ENCODE measurements at places on chromosomes 5 and 9.

DNA sequence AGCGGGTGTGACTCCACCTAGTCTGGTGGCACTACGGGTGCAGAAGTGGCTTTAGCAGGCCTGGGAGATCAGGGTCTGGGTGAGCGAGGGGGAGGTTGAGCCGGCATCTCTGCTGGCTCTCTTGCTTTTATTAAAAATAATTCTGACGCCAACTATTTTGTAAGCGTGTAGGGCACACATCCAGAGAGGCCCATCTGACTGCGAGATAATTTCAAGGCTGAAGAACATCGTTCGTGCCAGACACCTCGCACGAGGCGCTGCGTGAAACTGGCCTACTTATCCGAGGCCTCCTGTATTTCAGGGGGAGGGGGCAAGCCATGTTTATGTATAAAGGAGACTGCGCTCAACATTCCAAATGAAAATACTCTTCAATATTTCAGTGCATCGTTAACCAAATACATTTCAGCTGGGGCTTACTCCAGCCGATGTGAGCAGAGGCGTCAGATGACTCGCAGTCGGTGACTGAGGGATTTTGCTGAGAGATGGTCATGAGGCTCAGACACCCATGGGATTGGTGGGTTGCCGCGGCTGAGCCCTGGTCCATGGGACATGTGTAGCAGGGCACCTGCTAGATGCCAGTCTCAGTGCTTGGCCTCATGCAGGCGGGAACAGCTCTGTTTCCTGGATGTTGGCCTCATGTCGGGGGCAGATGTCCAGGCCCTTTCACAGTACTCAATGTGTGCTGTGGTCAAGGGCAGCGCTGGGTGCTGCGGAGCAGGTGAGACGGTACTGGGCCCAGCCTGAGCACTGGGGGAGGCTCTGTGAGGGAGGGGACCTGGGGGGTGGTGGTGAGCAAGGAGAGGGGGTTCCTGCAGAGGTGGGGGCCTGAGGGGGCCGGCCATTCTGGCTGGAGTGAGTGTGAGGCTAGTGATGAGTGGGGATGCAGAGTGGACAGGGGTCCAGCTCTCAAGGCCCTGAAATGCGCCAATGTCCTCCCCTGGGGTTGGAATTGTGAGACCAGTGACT is 201.5 kb downstream of the DAB2IP start:
- no peak for DNase-seq

DNA sequence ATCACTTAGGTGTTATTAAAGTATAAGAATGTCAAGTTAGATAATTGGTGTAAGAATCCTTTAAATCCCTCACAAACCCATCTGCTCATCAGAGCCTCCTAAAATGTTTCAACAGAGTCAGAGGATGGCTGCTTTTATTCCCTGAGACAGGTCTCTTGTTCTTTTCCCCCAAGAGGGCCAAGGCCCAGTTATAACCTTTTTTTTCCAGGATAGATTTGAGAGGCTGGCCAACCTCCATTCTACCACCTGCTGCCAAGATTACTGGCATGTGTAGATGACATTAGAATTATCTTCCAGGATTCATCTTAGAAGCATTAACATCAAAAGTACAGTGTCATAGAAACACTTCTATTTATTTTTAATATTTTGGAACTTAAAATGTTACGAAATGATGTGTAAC is 305.1 kb downstream of the TRPM3 start:
- DNase-seq: no peak

DNA sequence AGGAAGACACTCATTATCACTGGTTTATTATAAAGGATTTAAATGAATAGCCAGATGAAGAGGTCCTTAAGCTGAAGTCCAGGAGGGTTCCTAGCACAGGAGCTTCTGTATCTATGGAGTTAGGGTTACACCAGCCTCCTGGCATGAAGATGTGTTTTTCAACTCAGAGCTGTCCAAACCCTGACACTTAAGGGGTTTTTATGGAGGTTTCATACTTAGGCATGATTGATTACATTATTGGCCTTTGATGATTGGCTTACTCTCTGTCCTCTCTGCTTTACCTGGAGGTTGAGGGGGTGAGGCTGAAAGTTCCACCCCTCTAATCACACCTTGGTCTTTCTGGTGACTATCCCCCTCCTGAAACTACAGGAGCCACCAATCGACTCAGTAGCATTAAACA is 84.9 kb upstream of the ZNF169 start:
- DNase-seq: no peak

DNA sequence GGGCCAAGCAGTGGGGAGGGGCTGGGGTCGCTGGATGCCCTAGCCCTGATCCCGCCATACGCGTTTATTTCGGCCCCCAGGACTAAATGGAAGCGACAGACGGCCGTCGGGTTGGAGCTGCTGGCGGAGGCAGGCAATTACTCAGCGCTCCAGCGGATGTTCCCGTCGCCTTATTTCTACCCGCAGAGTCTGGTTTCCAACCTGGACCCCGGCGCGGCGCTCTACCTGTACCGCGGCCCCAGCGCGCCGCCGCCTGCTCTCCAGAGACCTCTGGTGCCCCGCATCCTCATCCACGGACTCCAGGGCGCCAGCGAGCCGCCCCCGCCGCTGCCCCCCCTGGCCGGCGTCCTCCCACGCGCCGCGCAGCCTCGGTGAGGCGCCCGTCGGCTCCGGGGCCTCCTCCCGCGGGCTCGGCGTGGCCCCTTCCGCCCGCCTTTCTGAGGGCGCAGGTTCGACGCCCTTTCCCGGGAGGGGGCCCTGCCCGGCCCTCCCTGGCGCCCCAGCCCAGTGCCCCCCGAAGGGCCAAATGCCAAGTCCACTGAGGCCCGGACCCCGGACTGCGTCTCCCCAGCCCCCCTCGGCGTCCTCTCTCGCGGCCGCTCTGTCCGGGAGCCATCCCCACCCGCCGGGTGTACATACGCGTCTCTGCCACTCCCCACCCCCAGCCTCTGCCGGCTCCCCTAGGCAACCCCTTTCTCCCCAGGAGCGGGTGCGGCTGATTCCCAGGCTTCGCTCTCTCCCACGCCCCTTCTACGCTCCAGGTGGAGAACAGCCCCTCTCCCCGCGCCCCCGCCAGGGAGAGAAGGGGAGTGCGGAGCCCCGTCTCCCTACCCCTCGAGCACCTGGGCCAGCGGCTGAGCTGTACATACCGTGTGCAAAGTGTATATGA is 7.0 kb downstream of the BARHL1 start:
- peak; percentile 58 for DNase-seq

GRCh38 chr9:70682298-70682697 is 267.8 kb upstream of the KLF9 start:
- DNase-seq: no peak

GRCh38 chr5:76403766-76404222 is 709 bp downstream of the IQGAP2 start:
- DNase-seq: peak; percentile 58

DNA sequence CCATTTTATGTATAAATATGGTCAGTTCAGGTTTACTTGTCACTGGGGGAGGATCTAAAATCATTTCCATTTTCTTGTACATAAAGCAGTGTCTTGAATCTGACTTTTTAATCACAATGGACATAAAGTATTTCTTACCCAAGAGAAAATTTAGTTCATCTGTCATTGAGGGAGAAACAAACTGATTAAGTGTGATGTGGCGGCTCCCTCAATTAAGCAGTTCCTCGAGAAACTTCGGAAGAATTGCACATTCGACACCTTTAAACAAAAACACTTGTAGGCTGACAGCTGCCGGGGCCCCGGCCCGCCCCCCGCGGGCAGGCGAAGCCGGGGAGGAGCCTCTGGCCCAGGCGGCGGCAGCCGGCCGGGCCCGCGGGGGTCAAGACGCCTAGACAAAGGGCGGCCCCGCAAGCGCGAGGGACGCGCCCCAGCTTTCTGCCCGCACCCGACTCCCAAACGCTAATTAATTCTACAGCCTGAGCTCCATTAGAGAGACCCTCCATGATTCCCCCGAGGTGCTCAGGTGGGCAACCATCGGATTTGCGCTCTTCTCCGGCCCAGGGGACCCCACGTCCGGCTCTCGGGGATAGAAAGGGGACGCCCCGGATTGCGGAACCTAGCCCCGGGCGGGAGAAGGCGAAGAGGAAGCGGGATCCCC is 750 bp downstream of the TRIM36 start:
- peak; percentile 75 for DNase-seq

DNA sequence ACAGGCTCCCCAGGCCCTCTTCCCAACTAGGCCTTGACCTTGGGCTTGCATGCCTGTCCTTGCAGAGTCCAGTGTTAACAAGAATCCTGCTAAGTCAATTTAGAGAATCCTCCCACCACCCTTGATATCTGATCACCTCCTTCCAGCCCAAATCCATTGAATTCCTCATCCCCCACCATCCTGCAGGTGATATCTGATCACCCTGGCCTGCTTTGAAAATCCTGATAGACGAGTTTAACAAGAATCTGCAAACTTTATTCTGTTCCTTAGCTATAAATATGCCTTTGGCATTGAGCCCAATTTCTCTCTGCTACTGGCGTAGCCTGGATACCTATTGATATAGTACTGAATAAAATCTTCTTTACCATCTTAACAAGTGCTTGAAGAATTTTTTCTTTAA is 125.5 kb downstream of the DIRAS2 start:
- peak; percentile 50 for DNase-seq

DNA sequence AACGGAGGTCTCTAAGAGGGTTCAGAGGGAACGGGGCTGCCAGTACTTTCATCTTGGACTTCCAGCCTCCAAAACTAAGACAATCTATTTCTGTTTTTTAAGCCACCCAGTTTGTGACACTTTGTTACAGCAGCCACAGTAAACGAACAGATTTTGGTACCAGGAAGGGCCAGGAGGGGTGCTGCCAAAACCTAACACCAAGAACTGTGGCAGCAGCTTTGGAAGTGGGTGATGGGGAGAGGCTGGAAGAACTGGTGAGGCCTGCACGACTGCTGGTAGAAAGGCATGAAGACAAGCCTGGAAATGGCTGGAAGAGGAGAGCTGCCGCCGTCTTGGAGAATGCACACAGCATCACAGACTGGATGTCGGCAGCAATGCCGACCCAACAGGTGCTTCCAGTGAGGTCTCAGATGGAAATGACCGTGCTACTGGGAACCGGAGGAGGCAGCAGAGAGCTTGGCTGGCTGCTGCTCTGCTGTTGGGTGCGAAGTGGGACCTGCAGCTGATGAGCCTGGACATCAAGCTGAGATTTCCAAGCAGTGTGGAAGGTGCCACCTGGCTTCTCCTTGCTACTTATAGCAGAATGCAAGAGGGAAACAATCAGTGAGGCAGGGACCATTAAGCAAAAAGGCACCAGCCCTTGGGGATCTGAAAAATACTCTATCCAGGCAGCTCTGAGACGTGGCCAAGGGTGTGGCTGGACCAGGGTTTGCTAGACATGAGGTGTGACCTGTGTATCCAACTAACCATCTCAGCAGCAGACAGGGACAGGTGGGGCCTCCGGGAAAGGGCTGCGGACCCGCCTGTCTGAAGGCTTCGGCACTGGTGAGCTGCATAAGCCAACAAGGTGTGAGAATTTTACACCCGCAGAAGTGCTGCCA is 4.7 kb upstream of the TMEM210 start:
- DNase-seq: peak; percentile 91

GRCh38 chr9:36194326-36195000 is 3.7 kb downstream of the CLTA start:
- DNase-seq: no peak

DNA sequence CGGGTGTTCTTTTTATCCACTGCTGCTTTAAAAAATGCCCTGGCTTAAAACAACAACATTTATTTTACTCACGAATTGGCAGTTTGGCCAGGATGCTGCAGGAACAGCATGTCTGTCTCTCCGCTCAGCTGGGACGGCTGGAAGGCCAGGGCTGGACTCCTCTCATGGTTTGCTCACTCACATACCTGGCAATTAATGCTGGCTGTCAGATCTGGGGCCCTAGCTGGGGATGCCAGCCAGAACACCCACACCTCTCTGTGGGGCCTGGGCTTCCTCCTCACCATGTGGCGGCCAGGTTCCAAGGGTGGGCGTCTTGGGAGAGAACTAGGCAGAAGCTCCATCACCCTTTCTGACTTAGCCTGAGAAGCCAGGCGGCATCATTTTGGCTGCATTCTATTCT is 189.1 kb upstream of the IL12B start:
- DNase-seq: no peak

DNA sequence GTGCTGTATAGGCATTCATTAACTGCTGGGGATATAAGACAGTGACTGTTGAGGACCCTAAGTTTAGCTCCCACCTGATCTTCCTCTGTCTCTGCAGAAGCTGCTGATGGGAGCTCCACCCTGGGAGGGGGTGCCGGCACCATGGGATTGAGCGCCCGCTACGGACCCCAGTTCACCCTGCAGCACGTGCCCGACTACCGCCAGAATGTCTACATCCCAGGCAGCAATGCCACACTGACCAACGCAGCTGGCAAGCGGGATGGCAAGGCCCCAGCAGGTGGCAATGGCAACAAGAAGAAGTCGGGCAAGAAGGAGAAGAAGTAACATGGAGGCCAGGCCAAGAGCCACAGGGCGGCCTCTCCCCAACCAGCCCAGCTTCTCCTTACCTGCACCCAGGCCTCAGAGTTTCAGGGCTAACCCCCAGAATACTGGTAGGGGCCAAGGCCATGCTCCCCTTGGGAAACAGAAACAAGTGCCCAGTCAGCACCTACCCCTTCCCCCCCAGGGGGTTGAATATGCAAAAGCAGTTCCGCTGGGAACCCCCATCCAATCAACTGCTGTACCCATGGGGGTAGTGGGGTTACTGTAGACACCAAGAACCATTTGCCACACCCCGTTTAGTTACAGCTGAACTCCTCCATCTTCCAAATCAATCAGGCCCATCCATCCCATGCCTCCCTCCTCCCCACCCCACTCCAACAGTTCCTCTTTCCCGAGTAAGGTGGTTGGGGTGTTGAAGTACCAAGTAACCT is 22.1 kb downstream of the PCDHGC5 start:
- DNase-seq: no peak

- DNase-seq: peak; percentile 52
Measured at GRCh38 chr9:130343445-130343918, 77.9 kb downstream of the HMCN2 start.

DNA sequence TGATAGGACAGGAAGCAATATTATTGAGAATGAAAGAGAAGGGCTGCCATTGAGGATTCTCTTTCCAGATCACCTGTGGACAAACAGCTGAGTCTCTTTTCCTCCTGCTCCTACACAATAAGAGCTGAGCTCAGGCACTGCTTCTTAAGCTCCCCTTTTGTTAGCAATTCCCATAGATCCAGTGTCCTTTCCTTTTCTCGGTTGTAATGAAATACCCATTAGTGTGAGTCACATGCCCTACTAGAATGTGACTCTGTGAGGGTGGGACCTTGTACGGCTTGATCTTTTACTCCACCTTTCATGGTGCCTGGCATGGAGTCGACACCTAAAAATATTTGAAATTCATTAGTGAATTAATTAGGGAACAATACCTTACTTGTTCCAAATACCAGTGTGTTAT is 269.2 kb downstream of the NR3C1 start:
- DNase-seq: no peak

- no peak for DNase-seq
Measured at GRCh38 chr9:116039312-116039711, 114.3 kb upstream of the PAPPA start.
